ENCODE measurements at places on chromosomes 6 and 20.

GRCh38 chr6:44297063-44298038 lies 15.8 kb downstream of the AARS2 start:
- no peak for DNase-seq

DNA sequence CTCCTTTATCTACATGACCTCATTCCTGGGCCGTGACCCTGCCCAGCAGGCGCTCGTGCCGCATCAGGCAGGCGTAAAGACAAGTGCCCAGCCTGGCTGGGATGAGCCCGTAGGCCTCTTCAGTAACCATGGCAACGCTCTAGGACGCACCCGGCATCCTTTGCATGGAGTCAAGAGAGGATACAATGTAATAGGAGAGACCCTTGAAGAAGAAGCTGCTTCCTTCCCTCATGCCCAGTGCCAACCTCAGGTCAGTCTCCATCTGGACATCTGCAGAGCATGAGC lies 5.0 kb upstream of the LSM14B start:
- DNase-seq: no peak

GRCh38 chr6:13593720-13594119 lies 19.3 kb downstream of the SIRT5 start:
- DNase-seq: no peak

GRCh38 chr6:163113358-163113962 lies 301.1 kb upstream of the QKI start:
- DNase-seq: no peak

- no peak for DNase-seq
Measured at GRCh38 chr6:41935685-41936072, 5.9 kb downstream of the CCND3 start.

GRCh38 chr20:42435230-42435629 lies 754.5 kb downstream of the PTPRT start:
- DNase-seq: no peak

DNA sequence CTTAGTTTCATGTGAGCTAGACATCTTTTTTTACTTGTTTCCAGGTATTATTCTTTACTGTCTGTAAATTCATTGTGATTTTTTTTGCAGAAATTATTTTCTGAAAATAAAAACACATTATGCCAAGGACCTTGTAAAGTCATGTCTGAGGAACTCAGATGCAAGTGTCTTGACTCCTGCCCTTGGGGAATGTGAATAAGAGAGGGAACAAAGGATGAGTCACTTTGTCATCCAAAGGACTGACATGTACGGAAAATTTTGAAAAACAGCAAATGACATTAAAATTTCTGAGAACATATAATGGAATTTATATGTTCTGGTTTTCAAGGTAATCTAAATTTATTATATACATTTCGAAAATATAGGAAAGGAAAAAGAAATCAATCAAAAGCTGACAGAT lies 660.4 kb downstream of the CD109 start:
- no peak for DNase-seq

GRCh38 chr6:17881085-17881858 lies 106.2 kb downstream of the KIF13A start:
- no peak for DNase-seq

GRCh38 chr6:100134703-100135102 lies 140.7 kb upstream of the MCHR2 start:
- DNase-seq: no peak

GRCh38 chr20:24718696-24719095 lies 230.4 kb upstream of the CST7 start:
- no peak for DNase-seq

DNA sequence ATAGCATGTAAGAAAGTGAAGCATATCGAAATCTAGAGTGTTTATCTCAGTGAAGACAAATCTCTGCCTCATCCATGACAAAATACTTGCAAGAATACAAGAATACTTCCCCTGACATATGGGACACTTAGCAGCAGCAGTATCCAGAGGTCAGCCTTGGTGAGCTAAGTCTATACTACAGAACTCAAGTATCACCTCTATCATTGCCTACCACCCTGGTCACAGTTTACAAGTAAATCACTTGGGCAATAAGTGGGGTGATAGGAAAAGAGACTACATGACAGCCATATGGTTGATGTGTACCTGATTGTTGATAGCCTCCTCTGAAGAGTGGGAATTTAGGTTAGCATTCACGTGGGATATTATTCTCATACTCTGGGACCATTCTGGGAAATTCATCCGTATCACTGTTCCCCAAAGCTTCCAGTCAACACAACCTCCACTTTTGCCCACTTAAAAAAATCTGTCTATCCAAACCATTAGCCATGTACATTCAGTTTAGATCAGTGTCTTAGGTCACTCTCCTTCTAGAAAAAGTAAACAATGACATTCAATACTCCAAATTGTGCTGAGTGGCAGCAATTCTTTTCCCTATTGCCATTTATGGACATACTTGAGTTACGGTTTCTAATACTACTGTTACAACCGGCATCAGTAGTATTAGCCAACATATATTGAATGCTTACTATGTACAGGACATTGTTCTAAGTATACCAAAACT lies 118.2 kb upstream of the PRSS16 start:
- no peak for DNase-seq

- no peak for DNase-seq
Measured at GRCh38 chr20:46365487-46366220, 40.8 kb downstream of the ELMO2 start.

GRCh38 chr6:148887181-148887580 lies 140.4 kb downstream of the UST start:
- no peak for DNase-seq

GRCh38 chr6:168528474-168529095 lies 87.6 kb downstream of the SMOC2 start:
- no peak for DNase-seq

DNA sequence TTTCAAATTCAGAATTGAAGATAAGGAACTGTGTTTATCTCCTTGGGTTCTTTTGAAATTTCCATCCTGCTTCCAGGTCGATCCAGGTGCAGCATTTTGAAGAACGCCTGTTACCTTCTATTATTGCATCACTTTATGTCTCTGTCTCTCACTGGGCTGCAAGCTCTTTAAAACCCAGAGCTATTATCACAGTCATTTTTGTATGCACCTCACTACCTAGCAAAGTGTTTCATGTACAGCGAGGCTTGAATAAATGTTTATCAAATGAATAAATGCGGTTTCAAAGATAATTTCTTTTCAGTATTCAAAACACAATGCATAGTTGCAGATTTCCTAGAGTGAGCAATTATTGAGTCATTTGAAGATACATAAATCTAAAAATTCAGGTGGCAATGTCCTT lies 34.2 kb downstream of the GFOD1 start:
- no peak for DNase-seq

GRCh38 chr6:156160795-156161165 lies 616.4 kb upstream of the ARID1B start:
- DNase-seq: no peak

DNA sequence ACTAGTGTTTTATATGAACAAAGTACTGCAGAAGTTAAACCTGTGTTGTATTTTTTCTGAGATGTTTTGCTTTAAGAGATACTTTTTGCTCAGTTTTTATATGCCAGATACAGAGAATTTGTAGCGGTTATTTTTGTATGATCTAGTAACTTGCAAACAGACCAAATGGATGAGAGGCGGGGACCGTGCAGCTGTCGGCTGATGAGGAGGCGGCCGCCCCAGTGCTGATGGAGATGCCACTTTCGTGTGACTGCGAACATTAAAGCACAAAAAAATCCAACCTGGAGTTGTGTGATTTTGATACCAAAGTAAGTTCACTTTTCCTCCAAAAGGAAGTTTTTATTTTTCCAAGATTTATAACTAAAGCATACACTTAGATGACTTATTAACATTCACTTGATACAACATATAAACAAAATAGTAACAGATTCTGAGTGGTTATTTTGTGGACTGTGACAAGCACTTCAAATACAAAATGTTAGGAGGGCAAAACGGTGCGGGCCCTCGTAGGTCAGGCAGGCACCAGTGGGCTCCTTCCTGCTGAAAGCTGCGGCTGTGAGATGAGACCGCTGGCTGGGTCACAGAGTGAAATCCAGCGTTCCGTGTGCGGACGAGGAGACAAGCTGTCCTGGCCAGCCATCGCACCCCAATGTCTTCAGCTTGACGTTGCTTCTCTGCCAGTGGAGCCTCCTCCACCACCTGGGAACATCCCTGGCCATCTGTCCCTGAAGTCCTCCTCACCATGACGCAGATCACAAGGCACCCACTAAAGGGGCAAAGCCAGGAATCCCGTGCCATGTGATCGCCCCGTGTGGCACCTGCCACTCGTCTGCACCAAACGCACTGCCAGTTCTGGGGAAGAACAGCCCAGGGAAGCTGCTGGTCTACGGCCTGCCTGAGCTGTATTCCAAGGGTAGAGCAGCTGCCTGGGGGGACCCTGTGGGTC lies 4.0 kb upstream of the OGFR start:
- no peak for DNase-seq

DNA sequence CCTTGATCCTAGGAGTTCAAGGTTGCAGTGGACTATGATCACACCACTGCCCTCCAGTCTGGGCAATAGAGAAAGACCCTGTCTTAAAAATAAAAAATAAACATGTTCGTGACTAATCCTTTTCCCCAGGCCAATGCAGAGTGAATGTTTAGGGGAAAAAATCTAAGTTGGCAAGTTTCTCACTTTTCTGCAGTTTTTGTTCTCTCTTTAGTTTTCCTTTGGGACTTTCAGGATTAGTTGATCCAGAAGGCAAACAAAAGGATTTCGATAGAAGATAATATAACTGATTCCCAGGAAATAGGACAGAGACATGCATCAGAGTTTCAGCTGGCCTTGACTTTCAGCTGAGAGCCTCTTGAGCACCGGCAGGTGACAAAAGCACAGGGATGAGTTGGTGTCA lies 53.3 kb downstream of the SOD2 start:
- no peak for DNase-seq

GRCh38 chr6:114144887-114145851 lies 174.2 kb upstream of the HDAC2 start:
- no peak for DNase-seq

DNA sequence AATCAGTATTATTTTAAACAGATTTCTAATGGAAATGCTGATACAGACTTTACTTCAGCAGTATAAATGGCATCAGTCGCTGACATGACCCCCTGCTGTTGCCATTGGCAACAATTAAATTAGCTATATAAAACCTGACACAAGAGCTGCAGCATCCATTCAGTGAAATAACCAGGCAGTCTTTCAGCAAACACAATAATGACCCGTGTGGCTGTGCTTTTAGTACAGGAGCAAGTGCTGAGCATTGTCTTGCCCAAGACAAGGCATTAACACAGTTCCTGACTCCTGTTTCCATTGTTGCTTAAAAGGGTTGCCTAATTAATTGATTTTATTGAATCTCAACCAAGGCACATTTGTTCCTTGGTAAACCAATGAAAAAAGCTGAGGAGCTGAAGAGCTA lies 382.1 kb downstream of the HACE1 start:
- no peak for DNase-seq

GRCh38 chr20:59508729-59509128 lies 95.6 kb upstream of the PHACTR3 start:
- DNase-seq: no peak

DNA sequence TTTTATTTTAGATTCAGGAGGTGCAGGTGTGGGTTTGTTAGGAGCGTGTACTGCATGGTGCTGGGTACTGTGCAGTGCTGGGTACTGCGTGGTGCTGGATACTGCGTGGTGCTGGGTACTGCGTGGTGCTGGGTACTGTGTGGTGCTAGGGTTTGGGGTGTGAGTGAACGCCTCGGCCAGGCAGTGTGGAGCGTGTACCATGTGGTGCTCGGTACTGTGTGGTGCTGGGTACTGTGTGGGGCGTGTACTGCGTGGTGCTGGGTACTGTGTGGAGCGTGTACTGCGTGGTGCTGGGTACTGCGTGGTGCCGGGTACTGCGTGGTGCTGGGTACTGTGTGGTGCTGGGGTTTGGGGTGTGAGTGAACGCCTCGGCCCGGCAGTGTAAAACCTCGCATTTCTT lies 62.9 kb downstream of the WDR27 start:
- DNase-seq: no peak

DNA sequence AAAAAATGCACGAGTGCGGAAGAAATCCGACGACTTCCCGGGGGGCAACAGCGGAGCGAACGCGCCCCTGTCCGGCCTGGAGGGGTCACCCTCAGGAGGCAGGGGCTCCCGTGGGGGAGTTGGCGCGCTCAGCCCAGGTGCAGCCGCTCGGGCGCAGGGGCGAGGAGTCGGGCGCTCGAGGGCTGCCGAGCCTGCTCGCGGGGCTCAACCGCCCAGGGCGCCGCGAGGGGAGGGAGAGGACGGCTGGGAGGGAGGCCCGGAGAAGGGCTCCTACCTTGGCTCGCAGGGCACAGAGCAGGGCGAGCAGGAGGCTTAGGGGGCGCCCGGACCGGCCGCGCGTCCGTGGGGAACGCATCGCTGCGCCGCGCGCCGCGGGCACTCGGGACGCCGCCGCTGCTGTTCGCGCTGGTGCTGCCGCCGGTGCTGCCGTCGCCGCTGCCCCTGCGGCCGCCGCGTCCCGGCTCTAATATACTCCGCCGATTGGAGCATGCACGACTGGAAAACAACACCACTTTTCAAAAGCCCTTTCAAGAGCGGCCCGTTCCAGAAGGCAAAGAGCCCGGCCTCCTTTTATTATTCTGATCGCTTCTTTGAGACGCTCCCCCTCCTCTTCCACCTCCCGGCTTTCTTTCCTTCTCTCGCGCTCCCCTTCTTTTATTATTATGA lies 490 bp downstream of the JAG1 start:
- DNase-seq: no peak

DNA sequence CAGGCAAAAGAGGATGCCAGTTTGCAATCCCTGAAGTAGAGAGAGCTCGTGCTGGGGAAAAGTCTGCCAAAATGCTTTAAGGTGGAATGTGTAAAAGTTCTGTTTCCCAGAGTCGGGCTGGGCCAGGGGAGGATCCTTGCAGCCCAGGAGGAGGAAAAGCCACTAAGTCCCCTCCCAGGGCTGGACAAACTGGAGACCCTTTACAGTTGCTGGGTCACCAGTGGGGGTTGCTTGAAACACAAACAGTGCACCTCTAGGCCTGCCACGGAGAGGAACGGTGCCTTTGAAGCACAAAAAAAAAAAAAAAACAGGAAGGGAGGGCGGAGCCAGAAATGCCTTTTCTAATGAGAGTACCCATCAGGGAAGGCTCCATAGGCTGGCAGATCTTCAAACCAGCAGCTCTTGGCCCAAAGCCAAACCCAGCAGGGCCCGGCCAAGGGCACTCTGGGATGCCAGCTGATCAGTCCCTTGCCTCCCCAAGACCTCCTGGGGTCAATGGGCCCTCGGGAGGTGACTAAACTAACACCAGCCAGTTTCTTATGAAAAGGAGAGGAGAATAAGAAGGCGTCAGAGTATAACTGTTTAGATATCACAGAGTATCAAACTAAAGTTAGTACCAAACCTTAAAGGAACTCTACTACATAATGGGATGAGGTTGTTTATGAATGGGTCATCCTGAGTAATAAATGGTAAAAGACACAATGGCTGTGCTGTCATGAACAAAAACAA lies 23.7 kb downstream of the HLA-A start:
- no peak for DNase-seq

- DNase-seq: no peak
Measured at GRCh38 chr6:23499549-23499948, 626.5 kb upstream of the NRSN1 start.
